Liver (tissue), 10 donors: ENCODE measurements at places on chromosomes 2 and 18. TPM values are rescaled to one million over a fixed set of nuclear protein-coding genes. Genes with fewer than 3 reads are reported as not detected.

DNA sequence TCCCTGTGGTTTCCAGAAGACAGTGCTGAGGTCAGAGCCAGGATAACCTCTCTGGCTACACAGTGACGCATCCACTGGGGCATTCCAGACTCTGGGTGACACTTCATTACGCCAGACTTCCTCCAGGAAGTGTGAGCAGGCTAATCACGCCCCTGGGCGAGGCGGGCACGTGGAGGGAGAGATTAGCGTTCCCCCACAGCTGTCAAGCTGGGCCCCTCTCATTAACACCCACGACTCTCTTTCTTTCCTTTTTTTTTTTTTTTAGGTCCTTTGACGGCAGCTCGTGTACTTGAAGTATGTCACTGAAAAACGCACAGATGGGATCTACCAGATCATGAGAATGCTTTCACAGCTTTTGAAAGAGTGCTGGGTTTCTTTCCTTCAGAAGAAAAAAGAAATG is 274.6 kb downstream of the AFF3 start:
- DNase-seq: no peak

DNA sequence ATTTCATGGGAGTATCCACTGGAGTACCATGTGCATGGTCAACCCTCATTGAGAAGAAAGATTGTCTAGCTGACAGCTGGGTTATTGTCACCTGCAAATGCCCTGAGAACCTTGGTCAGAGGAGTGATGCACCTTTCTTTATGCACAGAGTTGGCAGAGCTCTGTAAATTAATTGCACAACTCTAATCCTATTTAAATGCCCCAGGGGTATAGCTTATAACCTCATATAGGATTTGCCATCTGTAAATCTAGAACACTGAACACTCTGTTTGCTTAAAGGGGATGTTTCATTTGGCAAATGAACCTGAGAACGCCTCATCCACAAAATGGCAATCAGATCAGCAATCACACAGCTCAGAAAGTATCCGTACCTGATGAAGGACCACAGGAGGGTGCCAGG is 71.8 kb upstream of the SP5 start:
- DNase-seq: no peak

Gene LYPD6
- total RNA-seq: 0.42 TPM

Gene PCARE
- total RNA-seq: not detected

DNA sequence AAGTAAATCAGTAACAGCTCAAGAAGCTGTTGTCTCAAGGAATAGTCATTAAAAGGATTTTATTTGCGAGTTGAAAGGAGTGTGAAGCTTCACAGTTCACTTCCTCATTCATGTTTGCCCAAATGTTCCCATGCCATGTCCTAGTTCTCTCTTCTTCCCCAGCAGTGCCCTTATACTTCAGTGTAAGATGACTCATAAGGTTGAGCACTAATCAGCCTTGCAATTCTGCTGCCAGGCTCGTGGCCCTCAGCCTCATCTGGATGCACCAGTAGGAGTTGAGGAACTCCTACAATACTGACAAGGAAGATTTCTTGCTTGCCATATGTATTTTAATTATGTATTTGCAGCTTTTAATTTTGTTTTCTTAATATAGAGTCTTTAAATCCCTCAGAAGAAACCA is 1980.4 kb downstream of the SUCLG1 start:
- DNase-seq: no peak

Gene ZNF521
- total RNA-seq: 2.3 TPM

Gene MC5R
- not detected for total RNA-seq

- no peak for DNase-seq
Measured at GRCh38 chr18:62498616-62499262, 24.1 kb upstream of the ZCCHC2 start.
